ENCODE measurements at places on chromosomes 11 and 22. TPM values are rescaled to one million over a fixed set of nuclear protein-coding genes. Genes with fewer than 3 reads are reported as not detected.

TSSK2 gene
- total RNA-seq = not detected

SULT4A1 gene
- total RNA-seq = not detected

DGCR8 gene
- 22.1 TPM for total RNA-seq

ANKK1 gene
- not detected for total RNA-seq

GGTLC3 gene
- total RNA-seq = not detected

MMP11 gene
- total RNA-seq = 6.1 TPM

SLC22A12 gene
- total RNA-seq = not detected

GAL3ST1 gene
- not detected for total RNA-seq

CCDC34 gene
- 8.3 TPM for total RNA-seq
